Placental pericyte (primary cell): ENCODE measurements at places on chromosomes 11 and 22. TPM values are rescaled to one million over a fixed set of nuclear protein-coding genes. Genes with fewer than 3 reads are reported as not detected.

SYCE3 gene
- total RNA-seq = not detected in 2 replicates

CABP2 gene
- not detected in 2 replicates for total RNA-seq

PAX6 gene
- under 0.01 TPM in 1 of 2 replicates, not detected in the other for total RNA-seq

IFT27 gene
- 15.9 and 21.0 TPM in 2 replicates for total RNA-seq

CHST1 gene
- total RNA-seq = 1.8 and 2.3 TPM in 2 replicates

CRACR2B gene
- total RNA-seq = 0.66 and 1.4 TPM in 2 replicates

GAL3ST1 gene
- not detected in 2 replicates for total RNA-seq

TENM4 gene
- 0.88 and 49.0 TPM in 2 replicates for total RNA-seq

MYEOV gene
- total RNA-seq = 0.66 and 46.8 TPM in 2 replicates

ABCC8 gene
- total RNA-seq = not detected in 2 replicates
